ENCODE measurements at places on chromosomes 12 and 14.
A peak's percentile ranks its signal among the peaks of the same experiment; 100 is the strongest.

DNA sequence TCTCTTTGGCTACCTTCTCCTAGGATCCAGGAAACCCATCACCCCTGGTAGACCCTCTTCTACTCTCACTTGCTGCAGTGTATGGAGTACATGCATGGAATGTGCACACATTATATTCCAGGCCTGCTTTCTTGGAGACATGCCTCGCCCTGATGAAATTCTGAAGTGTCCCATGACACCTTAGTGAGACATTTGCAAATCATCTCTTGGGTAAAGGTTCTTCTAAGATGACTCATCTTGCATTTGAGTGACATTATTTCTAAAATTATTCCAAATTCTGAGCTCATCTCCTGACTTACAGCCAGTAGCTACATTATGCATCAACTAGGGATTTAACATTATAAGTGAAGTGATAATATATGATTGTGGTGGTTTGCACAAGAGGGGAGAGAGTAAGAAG is 49.8 kb downstream of the SDR9C7 start:
- DNase-seq = no peak

DNA sequence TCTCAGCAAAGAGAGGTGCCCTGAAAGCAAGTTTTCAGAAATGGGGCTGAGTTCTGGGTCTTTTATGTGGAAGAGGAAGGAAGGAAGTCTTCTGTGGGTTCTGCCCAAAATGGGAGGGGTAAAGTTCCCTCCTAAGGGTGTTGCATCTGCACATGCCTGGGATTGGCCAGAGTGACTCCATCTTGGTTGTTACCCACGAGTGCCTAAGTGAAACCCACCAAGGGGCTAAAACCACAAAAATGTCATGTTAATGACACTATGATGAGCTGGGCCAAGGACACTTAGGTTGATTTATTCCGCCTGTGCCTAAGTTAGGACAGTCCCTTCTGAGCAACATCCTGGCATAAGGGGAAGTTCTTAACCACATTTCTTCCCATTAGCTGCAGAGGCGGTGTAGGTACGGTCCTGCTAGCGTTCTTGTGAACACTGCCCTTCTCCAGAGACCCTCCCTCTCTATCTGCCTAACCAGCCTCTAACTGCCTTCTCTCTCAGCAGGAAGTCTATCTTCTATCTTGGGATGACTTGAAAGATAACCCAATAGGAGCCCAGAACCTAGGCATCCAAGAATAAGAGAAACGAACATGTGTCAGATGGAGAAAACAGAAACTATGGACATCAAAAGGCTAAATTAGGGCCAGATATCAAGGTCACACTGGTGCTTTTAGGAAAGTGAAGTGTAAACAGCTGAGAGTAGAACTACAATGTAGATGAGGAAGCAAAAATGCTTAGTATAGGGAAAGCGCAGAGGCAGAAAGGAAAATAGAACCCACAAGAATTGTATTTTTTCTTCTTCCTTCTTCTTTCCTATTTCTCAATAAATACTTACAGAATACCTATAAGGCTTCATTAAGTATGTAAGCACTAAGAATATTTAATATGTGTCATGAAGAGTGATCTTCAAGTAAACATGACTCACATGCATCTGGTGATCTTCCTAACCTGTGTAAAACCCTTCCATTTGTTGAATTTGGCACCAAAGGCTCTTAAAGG is 104.2 kb upstream of the AMN1 start:
- DNase-seq = no peak

DNA sequence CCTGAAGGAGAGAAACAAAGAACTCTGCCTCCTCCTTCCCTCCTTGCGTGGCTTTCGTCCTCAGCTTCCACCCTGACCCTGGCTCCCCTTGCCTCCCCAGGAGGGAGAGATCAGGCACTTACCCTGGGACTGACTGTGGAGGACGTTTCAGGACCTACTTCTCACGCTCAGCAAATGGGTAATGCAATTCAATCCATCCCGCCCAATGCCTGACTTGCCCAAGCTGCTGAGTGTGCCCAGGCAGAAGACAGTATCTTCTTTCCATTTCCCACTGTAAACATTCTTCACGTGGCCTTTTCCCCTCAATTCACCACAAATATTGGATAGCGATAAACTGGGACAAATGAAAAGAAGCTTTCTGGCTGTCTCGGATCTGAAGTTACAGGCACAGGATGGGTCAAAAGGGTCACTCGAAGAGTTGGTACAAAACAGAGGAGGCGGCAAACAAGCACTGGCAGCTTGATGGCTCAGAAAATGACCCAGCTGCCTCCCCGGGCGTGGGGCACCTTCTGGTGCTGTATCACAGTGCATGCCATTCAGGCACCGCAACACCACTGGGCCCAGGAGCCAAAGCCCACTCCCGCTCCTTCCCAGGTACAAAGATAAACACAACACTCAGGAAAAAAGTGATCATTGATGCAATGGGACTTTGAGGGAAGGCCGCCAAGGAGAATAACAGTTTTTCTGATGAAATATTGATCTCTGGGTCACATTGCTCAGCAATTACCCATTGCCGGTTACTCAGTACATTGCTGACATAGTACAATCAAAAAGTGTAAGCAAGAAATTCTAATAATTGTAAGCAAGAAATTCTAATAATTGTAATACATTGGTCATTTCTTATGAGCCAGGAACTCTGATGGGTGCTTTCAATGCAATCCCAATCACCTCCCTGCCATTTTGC is 65.8 kb downstream of the TRIM9 start:
- DNase-seq = no peak

DNA sequence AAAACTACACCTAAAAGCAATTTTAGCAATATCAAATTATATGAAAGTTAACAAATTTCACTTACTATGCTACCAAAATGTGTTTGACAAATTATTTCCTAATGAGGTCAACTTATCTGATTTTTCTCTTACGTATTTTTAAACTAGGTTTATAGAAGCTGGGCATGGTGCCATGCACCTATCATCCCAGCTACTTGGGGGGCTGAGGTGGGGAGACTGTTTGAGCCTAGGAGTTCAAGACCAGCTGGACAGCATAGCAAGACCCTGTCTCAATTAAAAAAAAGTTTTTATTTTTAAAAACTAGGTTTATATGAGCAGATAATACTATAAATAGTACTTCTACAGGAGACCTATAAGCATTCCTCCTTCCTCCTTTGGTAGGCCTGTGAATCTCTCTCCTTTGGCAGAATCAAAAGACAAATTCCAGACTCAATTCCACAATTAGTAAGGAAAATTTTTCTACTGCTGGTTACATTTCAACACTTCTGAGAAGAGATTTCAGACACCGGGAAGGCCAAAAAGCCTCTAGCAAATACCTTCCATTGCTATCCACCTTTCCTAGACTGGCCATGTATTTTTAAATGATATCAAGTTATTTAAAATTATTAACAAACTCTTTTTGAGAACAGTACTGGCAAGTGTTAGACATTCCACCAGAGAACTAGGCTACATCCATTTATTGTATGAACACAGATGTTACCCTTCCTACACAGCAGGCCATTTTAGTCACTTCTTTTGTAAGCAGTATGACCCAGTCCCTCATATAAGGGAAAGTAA is 34.4 kb downstream of the CDK17 start:
- no peak for DNase-seq

DNA sequence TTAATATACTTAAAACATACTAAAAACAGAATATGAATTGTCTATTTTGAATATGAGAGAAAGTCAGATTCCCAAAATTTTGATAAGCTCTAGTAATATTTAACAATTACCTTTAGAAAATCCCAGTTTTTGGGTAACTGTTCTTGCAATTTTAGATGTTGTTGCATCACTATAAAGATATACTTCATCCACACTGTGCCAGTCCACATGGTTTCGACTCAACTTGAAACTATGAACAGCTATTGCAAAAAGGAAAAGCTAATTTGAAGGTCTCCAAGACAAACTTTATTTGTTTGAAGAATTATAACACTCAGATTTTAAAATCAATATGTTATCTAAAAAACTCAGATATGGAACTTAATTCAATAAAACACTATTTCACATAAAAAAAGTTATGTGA is 59.9 kb downstream of the DDHD1 start:
- no peak for DNase-seq

GRCh38 chr14:22556990-22557623 is 31.9 kb downstream of the DAD1 start:
- peak; percentile 25 for DNase-seq

- DNase-seq = no peak
Measured at GRCh38 chr12:38775457-38775856, 129.9 kb downstream of the CPNE8 start.

DNA sequence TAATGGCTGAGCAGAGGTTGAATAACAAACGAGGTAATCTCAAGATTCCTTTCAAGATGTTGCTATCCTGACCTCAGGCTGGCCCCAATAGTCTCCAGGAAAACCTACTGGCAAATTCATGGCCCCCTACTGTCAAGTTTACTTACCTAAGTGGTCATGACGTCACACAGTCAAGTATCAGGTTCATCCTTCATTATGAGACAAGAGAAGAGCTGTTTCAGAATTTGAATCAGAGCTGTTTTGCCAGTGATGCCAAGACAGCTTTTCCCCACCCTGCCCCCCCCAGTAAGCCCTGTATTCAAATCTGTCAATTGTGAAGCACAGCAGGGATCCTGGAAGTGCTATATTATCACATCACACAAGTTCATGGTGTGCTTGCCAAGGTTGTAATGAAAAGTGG is 509.6 kb downstream of the NOVA1 start:
- no peak for DNase-seq

DNA sequence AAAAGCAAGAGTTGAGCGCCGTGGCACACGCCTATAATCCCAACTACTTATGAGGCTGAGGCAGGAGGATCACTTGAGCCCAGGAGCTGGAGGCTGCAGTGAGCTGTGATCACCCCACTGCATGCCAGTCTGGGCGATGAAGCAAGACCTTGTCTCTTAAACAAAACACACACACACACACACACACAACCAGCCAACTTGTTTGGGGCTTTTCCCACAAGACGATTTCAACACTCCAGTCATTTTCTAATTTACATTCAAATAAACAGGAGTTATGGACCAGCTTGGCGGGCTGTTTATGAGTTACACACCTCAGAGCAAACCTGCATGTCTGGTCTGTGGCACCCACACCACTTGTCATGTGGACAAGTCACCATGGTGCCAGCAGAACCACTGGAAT is 6.7 kb downstream of the GLTP start:
- no peak for DNase-seq

DNA sequence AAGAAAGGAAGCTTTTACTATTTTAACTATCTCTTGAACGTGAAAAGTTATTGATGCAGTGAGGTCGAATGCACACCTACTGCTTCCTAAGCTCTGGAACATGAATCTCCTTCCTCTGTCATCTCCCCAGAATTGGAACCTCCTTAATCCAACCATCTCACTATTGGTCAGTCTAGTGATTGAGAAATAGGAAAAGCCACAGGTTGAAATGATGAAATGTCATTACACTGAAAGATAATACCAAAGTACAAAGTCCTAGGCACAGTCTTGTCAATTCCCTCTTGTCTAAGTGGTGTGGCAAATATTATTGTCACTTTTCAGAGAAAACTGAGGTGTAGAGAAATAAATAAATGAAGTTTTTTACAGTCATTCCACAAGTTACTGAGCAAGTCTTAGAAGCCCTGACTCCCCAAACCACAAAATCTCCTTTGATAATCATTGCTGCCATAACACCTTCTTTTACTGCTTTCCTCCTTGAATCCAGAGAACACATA is 19.5 kb upstream of the HIGD1C start:
- DNase-seq = no peak

- no peak for DNase-seq
Measured at GRCh38 chr14:87999277-87999676, 5.7 kb upstream of the GPR65 start.

DNA sequence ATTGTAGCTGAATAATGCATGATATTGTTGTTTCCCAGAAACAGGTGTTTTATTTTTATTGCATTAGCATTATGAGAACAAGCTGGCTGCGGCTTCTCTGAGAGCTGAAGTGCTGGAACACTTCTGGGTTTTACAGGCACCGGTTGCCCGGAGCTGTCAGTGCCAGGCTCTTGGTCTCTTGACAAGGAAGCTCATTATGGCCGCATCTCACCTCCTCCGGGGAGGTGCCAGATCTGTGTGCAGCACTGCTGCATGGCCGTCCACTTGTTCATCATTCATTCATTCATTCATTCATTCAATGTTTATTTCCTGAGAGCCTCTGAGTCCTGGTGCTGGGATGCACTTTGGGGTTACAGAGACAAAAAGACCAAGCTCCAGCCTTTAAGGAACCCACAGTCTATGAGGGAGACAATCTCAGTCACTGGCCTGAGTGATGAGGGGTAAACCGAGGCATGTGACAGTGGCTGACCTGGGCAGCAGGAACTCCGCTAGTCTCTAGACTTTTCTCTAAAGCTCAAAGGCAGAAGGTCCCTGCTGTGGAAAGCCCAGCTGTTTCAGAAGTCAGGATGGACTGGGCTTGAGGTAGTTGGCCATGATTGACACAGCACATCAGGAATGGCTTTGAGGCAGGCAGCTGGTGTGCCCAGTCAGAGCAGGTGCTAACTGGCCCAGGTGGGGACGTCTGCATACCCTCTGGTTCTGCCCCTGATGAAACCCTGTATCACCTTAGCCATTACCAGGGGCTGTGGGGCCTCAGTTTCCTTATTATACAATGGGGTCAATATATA is 181.0 kb downstream of the ADGRD1 start:
- no peak for DNase-seq

DNA sequence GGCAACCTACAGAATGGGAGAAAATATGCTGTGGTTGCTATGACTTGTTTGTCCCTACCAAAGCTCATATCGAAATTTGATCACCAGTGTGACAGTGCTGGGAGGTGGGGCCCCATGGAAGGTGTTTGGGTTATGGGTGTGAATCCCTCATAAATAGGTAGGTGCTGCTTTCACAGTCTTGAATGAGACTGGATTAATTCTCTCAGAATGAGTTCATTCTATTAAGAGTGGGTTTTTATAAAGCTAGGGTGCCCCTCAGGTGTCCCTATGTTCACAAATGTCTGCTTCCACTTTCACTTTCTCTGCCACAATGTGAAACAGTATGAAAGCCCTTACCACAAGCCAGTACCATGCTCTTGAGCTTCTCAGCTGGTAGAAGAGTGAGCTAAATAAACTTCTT is 133.5 kb downstream of the CPNE8 start:
- DNase-seq = no peak

GRCh38 chr12:95077341-95077740 is 3.9 kb upstream of the NR2C1 start:
- no peak for DNase-seq

DNA sequence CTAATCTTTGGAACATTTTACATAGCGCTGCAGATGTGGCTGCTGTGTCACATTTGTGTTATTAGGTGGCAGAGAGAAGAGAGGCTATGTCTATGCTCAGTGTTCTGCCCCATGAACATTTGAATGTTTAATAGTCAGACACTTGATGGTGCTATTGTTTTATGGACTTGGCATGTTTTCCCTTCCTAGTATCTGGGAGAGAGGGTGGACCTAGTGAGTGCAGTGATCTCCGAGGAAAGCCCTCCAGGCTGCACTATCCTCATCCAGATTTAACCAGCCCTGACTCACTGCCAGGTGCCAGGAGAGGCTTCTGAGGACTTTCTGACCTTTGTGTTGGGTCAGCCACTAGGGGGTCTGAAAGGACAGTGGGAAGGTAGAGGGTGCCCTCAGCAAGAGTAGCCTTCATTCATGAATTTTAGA is 24.3 kb downstream of the ZFC3H1 start:
- no peak for DNase-seq

GRCh38 chr12:62484233-62484632 is 17.6 kb downstream of the MON2 start:
- no peak for DNase-seq

- no peak for DNase-seq
Measured at GRCh38 chr12:115763982-115764621, 513.4 kb downstream of the MED13L start.

GRCh38 chr12:91093341-91093740 is 18.0 kb downstream of the LUM start:
- no peak for DNase-seq
